Neural crest cell (in vitro differentiated cells): ENCODE measurements at places on chromosomes 12 and 14.

DNA sequence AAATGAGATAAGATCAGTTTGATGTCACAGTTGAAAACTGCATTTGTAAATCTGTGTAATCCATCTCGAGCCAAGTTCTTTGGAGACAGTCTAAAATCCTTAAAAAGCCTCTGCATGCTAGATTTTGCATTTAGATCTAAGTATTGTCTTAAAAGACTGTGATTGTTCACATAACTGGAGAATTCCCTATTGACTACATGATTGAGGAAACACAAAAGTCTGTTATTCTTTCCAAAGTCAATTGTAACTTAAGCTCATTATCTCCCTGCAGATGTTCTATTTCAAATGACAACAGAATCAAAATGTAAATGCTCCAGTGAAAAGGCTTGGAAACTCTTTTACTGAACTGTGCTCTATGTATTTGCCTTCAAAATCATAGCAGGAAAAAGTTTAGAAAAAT lies 77.8 kb downstream of the MYF5 start:
- DNase-seq: no peak

DNA sequence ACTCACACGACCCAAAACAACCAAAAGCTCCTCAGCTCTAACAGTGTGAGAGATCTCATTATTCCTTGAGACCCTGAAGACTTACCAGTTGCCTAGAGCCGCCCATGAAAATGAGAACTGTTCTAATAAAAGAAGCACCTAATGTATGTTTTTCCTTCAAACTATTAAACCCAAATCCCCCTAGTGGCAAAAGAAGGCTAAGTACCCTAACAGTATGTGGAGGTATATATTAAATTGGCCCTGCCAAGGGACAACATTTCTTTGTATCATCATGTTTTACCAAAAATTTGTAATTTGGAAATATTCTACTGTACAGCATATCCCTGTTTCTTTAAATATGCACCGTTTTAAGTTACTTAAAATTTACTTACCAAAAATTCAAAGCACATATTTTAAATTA lies 38.0 kb upstream of the PPFIA2 start:
- DNase-seq: no peak

DNA sequence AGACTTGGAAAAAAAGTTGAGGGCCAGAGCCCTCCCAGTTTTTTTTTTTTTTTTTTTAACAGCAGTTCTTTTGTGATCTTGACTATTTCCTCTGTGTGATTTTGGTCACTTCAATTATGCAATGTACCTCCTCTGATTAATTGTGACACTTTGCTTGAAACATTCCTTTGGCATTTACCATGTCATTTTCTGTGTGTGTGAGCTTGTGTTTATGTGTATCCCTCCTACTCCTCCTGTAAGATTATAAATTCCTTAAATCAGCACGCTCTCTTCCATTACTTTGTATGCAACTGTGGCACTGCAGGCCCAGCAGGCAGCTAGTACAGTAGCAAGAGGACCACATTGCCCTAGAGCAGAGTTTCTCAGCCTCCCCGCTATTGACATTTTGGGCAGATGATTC lies 33.2 kb upstream of the GALNT16 start:
- DNase-seq: no peak

DNA sequence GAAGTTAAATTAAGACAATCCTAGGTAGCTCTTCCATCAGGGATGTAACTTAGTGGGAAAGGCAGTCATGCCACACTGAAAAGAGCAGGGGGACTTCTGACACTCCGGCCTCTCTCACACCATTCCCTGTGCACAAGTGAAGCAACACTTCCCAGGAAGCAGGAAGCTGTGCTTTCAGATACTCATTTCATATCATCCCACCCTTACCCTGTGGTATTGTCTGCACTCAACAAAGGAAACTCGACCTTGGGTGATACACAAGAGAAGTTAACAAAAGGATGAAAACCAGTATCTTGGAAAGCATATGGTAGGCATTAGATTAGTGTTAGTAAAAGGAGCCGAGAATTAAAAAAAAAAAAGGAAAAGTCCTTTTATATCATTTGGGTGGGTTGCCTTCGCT lies 61.3 kb upstream of the MDM1 start:
- no peak for DNase-seq

- no peak for DNase-seq
These were observed 98.0 kb downstream of the VCPKMT start for GRCh38 chr14:50018201-50018932.

- no peak for DNase-seq
These were observed 342.6 kb downstream of the NOVA1 start for GRCh38 chr14:26255213-26255612.

DNA sequence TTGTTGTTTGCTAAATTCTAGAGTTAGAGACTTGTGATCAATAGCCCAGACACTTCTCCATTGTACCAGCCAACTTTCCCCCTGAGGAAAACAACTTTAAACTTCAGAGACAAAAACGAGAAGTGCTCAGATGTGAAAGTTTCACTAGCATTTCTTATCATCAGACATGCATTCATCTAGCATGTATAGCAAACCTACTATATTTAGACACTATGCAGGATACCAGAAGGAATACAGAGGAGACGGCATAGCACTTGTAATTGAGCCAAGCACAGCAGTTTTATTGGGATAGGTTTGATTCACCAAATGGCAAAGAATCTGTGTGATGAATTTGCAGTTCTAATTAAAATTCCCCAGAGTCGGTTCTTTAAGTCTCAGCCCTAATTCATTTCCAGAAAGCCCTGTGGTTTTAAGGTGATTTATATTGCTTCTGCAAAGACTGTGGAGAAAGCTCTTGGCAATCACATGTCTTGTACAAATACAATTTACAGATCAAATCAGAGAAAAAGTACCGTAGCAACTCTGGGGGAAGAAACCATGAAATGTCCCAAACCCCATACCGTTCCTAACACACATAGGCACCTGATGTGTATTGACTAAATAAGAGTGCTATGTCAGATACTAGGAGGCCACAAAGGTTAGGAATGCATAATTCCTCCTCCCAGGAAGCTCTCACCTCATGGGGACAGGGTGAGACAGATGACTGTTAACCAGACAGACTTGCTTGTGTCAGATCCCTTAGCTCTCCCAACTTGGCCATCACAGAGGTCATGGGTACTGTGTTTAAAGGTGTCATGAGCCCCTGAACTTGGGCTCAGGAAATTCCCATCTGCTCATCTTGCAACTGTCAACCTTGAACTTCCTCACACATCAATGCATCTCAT lies 69.6 kb upstream of the KRAS start:
- DNase-seq: no peak

DNA sequence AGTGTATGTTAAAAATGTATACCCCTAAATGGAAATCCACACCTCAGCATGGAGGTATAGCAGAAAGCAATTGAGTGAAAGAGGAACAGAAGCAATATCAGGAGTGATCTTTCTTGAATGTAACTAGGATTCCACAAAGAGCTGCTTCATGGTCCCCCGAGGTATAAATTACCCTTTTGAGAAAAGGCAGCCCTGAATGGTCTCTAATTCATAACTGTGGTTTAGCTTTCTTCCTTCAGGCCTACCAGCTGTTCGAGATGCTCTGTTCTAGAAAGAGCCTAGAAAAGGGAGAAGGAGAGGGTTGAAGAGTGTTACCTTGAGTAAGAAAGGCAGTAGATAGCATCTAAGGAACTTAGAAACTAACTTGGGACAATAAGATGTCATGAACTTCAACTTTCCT lies 42.9 kb upstream of the CSRNP2 start:
- DNase-seq: no peak

DNA sequence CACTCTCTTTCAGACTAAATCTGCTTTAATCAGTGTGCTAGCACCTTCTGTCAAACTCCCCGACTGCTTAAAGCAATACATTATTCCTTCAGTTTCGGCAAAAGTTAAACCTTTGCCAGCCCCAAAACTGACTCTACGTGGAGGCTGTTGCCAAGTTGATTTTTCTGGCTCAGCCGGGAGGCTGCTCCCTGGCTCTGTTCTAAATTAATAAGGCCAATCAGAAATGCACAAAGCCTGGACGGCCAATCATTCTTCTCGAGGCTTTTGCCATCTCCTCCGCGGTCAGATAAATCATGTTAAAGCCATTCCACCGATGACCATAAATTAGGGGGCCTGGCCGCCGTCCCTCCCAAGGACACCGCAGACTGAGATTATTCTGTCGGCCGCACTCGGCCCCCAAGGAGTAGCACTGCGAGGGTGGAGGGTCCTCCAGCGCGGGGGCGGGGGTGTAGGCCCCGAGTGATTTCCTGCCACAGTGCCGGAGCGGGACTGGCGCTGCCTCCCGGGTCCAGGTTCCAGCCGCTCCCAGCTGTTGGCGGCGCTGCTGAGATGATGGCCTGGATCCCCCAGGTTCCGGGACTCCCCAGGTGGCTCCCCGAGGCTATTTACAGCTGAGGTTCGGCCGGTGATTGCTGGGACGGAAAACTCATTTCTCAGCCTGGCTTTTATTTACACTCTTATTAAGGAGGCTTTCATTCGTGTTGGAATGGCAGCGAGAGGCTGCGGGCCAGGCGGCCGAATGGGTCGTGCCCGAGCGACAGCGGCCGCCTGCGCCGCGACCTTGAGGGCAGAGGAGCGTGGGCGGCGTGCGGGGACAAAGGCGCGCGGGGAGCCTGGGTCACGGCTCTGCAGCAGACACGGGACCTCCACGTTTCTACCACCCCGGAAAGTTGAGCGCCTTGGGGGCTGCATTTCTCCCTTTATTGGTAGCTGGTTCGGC lies 165.1 kb downstream of the MON2 start:
- peak; percentile 44 for DNase-seq

- no peak for DNase-seq
These were observed 252.3 kb downstream of the EFCAB11 start for GRCh38 chr14:89702073-89702875.

DNA sequence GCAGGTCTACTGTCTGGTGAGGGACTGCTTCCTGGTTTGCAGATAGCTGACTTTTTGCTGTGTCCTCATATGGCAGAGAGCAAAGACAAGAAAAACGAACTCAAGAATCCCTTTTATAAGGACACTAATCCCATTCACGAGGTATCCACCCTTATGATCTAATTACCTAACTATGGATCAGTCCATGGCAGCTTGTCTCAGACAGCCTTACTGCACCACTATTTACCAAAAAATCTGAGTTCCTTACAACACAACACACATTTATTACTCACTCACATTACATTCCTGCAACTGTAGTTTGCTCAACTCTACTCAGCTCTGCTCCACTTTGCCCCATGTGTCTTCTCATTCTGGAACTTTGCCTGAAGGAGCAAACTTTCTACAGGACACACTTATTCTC lies 10.1 kb upstream of the SLC6A15 start:
- no peak for DNase-seq

DNA sequence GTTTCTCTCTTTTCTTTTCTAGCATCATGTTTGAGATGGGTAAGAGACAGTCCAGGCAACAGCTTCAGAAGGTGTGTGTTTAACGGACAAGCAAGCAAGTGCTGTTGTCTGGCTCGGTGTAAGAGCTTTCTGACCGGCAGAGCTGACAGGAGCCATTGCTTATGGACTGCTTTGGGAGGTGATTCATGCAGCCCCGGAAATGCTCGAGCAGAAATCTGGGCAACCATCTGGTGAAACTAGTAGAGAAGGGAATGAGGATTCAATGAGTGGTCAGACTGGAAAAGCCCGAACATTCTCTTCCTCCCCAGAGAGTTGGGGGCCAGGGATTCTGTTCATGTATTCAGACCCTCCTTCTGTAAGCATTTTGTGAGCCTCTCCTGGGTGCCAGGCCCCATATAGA lies 24.4 kb downstream of the TUNAR start:
- no peak for DNase-seq

GRCh38 chr12:71958993-71959578 lies 20.4 kb downstream of the TPH2 start:
- DNase-seq: no peak

DNA sequence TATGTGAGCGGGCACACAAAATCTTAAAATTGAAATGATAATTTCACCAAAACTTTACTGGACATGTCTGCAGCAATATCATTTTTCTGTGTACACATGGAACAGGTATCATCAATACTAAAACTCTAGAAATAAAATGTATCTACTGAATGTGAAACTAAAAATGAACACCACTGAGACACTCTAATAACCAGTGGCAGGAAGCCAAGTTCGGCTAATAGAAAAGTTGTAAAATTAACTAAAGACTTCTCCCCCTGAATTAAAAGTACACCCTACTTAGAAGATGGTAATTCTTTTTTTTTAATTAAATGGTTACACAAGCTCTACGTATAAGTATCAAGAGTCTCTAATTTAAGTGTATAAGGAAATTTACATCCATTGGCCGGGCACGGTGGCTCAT lies 227.2 kb downstream of the MED13L start:
- no peak for DNase-seq

GRCh38 chr12:11756022-11756421 lies 106.5 kb downstream of the ETV6 start:
- DNase-seq: no peak

GRCh38 chr12:52235822-52236361 lies 2.8 kb downstream of the KRT7 start:
- DNase-seq: no peak

- DNase-seq: no peak
These were observed 205.2 kb downstream of the CACNA1C start for GRCh38 chr12:2258025-2258424.

DNA sequence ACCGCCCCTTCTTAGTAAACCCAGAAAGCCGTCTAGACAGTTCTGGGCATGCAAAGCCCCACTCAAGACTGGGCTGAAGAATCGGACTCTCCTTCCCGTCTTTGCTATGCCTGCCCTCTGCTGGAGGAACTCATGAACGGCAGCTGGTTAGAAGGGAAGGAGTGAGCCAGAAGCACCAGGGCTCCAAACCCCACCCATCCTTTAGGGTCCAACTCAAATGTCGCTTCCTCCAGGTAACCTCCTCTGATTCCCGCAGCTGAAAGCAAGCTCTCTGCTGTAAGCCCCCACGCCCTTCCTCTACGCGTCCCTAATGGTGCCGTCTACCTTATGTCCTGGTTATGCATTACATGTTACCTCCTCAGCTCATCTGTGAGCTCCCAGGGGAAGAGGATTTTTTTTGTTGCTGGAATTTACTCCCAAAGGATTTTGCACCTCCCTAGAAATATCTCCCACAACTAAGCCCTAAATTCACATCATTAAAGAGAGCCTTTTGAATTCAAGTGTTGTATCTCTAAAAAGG lies 59.0 kb upstream of the SCN8A start:
- peak; percentile 84 for DNase-seq

- DNase-seq: no peak
These were observed 13.4 kb downstream of the HHIPL1 start for GRCh38 chr14:99658218-99658845.

DNA sequence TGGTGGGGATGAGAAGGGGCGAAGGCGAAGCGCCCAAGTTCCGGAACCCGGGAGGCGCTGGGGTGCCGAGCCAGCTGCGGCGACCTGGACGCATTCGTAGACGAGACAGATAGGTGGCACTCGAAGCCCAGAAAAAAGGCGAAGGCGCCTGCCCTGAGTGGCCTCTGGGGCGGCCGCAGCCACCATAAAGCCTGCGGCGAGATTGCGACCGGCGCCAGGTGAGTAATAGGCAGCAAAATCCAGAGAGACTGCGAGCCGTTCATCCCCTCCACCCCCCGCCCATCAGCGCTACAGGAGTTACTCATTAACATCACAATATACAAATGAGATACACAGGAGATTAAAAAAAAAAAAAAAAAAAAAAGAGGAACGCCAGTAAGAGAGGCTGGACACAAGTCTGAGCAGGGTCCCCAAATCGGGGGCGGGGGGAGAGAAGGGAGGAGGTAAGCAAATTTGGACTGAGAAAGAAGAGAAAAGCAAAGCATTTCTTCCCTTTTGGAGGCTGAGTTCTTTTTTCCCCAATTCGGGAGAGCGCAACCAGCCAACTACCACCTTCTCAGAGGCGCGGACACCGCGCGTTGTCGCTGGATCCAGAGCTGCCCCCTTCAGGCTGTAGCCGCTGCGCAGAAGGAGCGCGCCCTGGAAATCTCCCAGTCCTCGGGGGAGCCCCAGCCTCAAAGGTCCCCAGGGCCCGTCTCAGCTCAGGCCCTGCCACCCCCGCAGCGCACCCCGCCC lies 15.7 kb downstream of the TBX3 start:
- peak; percentile 55 for DNase-seq

GRCh38 chr12:47397664-47398281 lies 308.1 kb downstream of the RPAP3 start:
- DNase-seq: no peak
